ENCODE measurements at places on chromosomes 1 and 21.
A peak's percentile ranks its signal among the peaks of the same experiment; 100 is the strongest.

DNA sequence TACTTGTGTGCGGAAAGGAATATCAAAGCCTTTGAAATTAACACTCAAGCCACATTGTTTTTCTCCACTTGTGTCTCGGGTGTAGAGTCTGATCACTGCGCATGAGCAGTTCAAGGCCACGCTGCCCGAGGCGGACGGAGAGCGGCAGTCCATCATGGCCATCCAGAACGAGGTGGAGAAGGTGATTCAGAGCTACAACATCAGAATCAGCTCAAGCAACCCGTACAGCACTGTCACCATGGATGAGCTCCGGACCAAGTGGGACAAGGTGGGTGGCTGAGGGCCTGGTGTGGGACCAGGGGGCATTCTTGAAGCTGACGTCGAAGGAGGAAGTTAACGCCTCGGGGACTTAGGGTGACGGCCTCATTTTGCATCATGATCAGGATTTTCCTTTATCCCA is 43.7 kb upstream of the MTR start:
- no peaks in the 10 kb centered on the region for H3K36me3 ChIP-seq
- no peaks in the 10 kb centered on the region for H3K4me1 ChIP-seq
- H3K4me3 ChIP-seq: no peak overlapping the region
- no peak for DNase-seq
- H3K27me3 ChIP-seq: peaks cover 5% of the 10 kb centered on the region

- H3K36me3 ChIP-seq: no peaks in the 10 kb centered on the region
- peaks cover 16% of the 10 kb centered on the region for H3K27me3 ChIP-seq
- H3K27ac ChIP-seq: no peak overlapping the region
Observed at GRCh38 chr21:35920436-35920835, 139.9 kb downstream of the SETD4 start.

DNA sequence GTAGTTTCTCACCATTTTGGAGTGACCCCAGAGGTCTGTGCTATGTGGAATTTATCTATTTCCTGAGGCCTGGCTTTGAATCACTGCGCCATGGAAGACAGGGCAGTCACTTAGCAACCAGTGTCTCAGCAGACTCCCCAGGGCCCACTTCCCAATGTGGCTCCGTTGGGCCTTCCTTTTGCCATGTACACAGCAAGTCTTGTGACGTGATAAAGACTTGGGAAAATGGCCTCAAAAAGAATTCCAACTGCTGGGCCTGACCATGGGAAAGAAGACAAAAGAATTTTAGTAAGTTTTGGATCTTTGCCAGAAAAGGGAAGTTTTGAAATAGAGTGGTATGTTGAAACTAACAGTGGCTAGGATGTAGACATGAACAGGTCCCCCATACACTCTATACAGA is 36.2 kb downstream of the TLR5 start:
- H3K4me1 ChIP-seq: peaks cover 21% of the 10 kb centered on the region
- no peak overlapping the region for H3K27ac ChIP-seq
- no peaks in the 10 kb centered on the region for H3K36me3 ChIP-seq
- no peak for DNase-seq

- H3K36me3 ChIP-seq: no peaks in the 10 kb centered on the region
- H3K4me3 ChIP-seq: peak within 1 kb of the TSS; percentile 81
- H3K27ac ChIP-seq: peak within 1 kb of the TSS; percentile 60
- DNase-seq: peak; percentile 79
- peaks cover 23% of the 10 kb centered on the region for H3K4me1 ChIP-seq
Observed at GRCh38 chr1:230867903-230868735, at the start of gene C1orf198. Gene C1orf198 (minus strand): TSS chr1:230868521. CDS start chr1:230868512, 9 bp downstream.

GRCh38 chr21:17673261-17674020 is 60.7 kb upstream of the BTG3 start:
- no peak overlapping the region for H3K4me3 ChIP-seq
- no peaks in the 10 kb centered on the region for H3K36me3 ChIP-seq
- H3K4me1 ChIP-seq: no peaks in the 10 kb centered on the region
- no peak overlapping the region for H3K27ac ChIP-seq

Measured in activated naive CD8-positive, alpha-beta T cell treated with anti-CD3 and anti-CD28 coated beads, Interleukin-2, amount 50 U/mL, for 24 hours (primary cell).